ENCODE measurements at places on chromosomes 6 and 20.

DNA sequence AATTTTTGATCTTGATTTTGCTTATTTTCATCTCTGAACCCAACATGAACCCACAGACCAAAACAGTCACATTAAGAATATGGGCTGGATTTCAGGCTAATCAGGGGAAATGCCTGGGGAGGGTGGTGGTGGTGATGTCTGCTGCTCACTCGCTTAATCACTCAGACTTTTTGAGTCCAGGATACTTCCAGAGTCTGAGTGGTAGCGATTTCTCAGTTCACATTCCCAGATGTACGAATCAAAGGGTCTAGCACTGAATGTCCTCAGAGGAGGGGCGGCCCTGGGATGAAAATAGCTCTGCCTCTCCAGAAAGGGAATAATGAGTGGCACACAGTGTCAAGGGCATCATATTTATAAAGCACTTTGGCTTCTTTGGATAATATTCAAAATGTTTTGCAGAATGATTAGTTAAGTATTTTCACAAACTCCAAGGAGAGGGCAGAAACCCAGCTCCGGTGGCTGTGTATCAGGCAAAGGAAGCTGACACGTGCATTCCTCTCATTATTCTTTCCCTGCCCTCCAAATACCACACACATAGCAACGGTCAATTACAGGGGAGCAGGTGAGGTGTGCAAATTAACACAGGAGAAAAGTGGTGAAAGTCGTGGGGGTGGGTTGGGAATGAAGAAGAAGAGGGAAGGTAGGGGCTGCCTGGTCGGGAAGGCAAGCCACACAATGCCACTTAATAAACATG, 345.2 kb upstream of the RSPO3 start:
- no peaks in the 10 kb centered on the region for H3K27me3 ChIP-seq
- no peaks in the 10 kb centered on the region for H3K4me1 ChIP-seq
- no peak overlapping the region for H3K4me3 ChIP-seq
- no peak for DNase-seq

GRCh38 chr6:113654396-113654795, 202.7 kb upstream of the MARCKS start:
- peaks cover 1% of the 10 kb centered on the region for H3K27me3 ChIP-seq
- H3K4me1 ChIP-seq = no peaks in the 10 kb centered on the region
- H3K36me3 ChIP-seq = no peaks in the 10 kb centered on the region
- no peak overlapping the region for H3K4me3 ChIP-seq

DNA sequence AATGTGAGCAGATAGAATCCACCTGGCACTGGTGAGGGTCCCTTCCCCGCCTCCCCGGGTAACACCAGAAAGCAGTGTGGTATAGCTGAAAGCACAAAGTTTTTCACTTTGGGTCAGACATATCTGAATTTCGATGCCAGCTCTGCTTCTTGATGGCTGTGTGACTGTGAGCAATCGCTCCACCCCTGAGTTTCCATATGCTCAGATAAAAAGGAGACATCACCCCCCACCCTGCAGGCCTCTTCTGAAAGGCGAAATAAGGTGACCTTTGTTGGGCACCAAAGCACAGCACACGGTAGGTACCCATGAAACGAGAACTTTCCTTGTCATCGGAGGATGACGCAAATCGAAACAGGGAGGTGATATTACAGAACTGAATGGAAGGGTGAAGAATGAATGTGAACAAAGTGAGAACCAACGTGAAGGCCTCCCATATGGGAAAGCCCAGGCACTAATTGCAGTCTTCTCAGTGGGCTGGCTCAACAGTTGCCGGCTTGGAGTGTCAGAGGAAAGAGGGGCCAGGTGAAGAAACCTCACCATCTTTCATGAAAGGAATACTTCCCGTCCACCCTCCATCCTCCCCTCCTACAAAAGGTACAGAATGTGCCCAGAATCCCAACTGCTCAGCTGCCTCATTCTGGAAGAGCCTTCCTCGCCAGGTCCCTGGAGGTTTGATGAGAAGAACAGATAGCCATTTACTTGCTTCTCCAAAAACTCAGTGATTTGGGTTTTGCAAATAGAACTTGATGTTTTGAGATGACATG, 61.8 kb downstream of the NFATC2 start:
- peaks cover 20% of the 10 kb centered on the region for H3K36me3 ChIP-seq
- no peaks in the 10 kb centered on the region for H3K27me3 ChIP-seq
- DNase-seq = peak; percentile 34
- peaks cover 84% of the 10 kb centered on the region for H3K4me1 ChIP-seq
- peak overlapping the region; percentile 94 for H3K27ac ChIP-seq

DNA sequence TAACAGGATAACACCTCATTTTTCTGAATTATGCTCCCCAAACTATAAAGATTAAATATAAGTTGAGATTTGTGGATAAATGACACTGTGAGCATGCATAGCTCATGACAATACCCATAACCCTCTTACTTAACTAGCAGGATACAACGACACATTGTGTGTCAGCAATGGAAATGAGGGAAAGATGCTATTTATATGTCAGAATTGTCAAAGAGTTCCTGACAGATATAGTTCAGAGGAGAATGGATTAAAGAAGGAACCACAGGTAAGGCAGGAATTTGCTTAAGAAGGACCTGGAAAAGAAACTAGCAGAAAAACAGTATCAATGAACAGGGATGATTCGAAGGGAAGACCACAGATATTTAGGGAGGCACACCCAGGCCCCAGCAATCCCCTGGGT, 591.0 kb downstream of the DHX35 start:
- no peaks in the 10 kb centered on the region for H3K36me3 ChIP-seq
- H3K27me3 ChIP-seq = no peaks in the 10 kb centered on the region
- H3K4me1 ChIP-seq = no peaks in the 10 kb centered on the region
- no peak overlapping the region for H3K4me3 ChIP-seq
- DNase-seq = no peak

DNA sequence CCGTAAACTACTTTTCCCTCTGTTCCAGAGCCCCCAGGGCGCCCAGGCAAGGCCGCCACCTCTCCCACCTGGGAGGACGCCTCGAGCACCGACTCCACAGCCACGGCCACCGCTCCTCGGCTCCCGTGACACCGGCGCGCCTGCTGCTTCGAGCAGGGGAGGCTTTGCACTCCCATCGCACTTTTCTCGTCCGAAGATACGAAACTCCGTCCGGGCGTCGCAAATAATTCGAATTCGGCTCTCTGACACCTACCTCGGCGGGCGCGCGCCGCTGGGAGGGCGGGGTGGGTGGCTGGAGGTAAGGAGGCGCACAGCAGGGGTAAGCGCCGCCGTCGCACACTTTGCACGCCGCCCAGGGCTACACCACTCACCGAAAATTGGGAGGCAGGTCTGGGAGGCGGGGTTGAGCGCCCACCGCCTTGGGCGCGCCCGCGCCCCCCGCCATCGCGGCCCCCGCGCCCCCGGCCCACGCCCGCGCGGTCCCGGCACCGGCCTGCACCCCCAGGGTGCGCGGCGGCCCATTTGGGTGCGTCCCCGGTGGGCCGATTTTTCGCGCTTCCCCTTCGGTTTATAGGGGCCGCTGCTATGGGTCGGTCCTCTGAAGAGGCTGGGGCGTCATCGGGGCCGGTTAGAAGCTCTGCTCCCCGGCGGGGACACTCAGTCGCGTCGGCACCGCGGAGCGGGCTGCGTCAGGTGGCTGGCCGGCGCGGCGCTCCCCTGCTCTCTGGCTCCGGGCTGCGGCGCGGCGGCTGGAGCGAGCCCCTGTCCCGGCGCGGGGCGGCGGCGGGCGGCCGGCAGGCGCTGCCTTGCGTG, 36.2 kb downstream of the GNAS start:
- DNase-seq = peak; percentile 76
- peak overlapping the region; percentile 76 for H3K4me3 ChIP-seq
- peak overlapping the region; percentile 81 for H3K27ac ChIP-seq
- H3K4me1 ChIP-seq = peaks cover 7% of the 10 kb centered on the region

- no peak overlapping the region for H3K27ac ChIP-seq
- H3K36me3 ChIP-seq = peaks cover 7% of the 10 kb centered on the region
These were observed 76.2 kb upstream of the FOXP4 start for GRCh38 chr6:41470029-41470330.

- H3K4me1 ChIP-seq = no peaks in the 10 kb centered on the region
- H3K27ac ChIP-seq = no peak overlapping the region
- no peaks in the 10 kb centered on the region for H3K36me3 ChIP-seq
- H3K27me3 ChIP-seq = no peaks in the 10 kb centered on the region
These were observed 45.7 kb upstream of the TPD52L1 start for GRCh38 chr6:125107896-125108295.

GRCh38 chr6:162856885-162857284, 129.1 kb downstream of the PACRG start:
- H3K27me3 ChIP-seq = no peaks in the 10 kb centered on the region
- H3K36me3 ChIP-seq = no peaks in the 10 kb centered on the region
- H3K4me3 ChIP-seq = no peak overlapping the region
- no peaks in the 10 kb centered on the region for H3K4me1 ChIP-seq
- DNase-seq = no peak

Data from effector memory CD8-positive, alpha-beta T cell (primary cell).